ENCODE measurements at places on chromosomes 2 and 18. TPM values are rescaled to one million over a fixed set of nuclear protein-coding genes. Genes with fewer than 3 reads are reported as not detected.

DNA sequence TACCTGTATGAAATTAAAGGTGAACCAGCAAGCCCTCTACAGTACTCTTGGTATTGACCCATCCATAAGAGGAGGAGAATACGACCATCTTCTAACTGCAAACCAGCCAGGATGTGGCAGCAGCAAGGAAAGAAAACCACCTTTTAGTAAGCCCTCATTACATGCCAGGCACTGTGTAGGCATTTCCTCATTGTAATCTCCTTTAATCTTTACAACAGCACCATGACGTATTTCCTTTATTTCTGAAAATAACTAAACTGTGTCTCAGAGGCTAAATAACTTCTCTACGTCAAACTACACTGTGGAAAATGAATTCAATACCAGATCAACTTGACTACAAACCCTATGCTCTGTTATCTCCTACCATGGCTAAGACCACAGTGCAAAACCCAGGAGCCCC, 18.2 kb downstream of the WDR35 start:
- DNase-seq: no peak

DNA sequence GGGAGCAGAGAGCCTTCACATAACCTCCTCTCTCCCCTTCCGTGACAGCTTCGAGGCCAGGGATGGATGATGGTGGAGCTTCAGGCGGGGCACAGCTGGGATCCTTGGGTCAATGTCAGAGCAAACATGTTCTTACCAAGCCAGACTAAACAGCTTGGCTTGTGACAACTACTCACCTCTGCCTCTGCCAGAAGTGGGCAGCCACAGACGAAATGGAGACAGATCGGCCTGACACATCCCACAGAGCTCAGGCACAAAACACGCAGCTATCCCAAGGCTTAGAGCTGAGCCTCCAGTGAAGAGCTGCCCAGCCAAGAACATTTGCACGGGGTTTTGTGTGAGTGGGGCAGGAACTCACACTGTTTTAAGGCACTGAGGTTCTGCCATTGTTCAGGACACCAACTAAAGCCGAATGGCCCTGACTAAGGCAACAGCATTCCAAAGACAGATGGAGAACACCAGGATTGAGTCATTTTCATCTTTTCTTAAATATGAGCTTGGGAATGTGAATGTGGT, 12.8 kb downstream of the PXDN start:
- DNase-seq: no peak

DNA sequence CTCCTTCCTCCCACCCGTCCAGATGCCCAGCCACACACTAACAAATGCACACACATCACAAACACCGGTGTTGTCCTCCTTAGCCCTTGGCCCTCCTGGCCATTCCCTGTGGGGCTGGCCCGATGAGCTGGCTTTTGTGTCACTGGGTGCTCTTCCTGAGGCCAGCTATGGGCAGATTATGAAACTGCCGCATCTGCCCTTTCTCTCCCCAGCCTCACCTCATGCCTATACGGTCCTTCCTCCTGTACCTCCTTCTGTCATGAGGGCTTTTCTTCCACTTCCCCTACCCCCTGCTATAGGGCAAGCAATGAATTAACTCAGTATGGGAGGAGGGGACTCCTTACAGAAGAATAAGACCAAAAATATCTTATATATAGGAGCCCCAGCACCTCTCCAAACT, 10.3 kb upstream of the INO80C start:
- no peak for DNase-seq

- DNase-seq: no peak
Observed at GRCh38 chr2:20663196-20664070, 3.5 kb upstream of the GDF7 start.

- DNase-seq: no peak
Observed at GRCh38 chr2:190432567-190433231, 24.5 kb downstream of the MFSD6 start.

- no peak for DNase-seq
Observed at GRCh38 chr18:49767111-49768050, 46.0 kb downstream of the ACAA2 start.

GRCh38 chr2:223563462-223563861, 38.7 kb downstream of the SCG2 start:
- DNase-seq: no peak

- DNase-seq: no peak
Observed at GRCh38 chr2:233702238-233702637, 9.5 kb downstream of the UGT1A6 start.

- DNase-seq: no peak
Observed at GRCh38 chr2:104473546-104473945, 380.4 kb upstream of the POU3F3 start.

- DNase-seq: no peak
Observed at GRCh38 chr2:219726916-219727315, 99.5 kb downstream of the SLC4A3 start.

GRCh38 chr2:96801005-96801785, 14.9 kb upstream of the CNNM3 start:
- peak; percentile 84 for DNase-seq

DNA sequence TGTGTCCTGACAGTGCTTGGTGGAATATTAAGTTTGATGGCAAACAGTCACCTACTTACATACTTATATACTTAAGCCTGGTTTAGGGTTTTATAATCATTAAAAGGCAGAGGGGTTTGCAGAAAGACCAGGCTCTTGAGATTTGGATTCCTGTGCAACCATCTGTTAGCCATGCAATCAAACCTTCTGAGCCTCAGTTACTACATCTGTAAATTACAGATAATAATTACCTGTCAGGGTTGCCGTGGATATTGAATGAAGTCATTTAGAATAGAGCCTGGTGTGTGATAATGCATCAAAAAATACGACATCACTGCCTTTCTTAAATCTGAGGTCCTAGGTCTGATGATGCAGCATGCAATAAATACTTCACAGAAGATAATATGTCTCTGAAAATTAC, 152.9 kb downstream of the ARHGAP28 start:
- DNase-seq: no peak

GRCh38 chr2:67234440-67234839, 162.7 kb upstream of the ETAA1 start:
- DNase-seq: no peak

DNA sequence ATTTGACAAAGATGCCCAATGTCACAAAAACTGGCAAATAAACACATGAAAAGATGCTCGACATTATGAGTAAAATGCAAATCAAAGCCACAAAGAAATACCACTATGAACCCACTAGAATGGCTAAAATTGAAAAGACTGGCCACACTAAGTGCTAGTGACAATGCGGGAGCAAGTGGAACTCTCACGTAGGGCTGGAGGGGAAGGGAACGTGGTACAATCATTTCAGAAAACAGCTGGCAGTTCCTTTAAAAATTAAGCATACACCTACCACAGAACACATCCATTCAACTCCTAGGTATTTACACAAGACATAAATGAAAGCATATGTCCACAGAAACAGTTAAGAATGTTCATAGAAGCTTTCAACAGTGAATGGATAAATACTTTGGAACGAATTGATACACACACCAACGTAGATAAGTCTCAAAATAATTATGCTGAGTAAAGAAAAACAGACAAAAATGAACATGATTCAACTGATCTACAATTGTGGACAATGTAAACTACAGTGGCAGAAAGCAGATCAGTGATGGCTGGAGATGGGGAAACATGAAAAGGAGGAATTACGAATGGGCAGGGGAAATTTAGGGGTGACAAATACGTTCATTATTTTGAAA, 71.7 kb downstream of the MYOM1 start:
- no peak for DNase-seq

DNA sequence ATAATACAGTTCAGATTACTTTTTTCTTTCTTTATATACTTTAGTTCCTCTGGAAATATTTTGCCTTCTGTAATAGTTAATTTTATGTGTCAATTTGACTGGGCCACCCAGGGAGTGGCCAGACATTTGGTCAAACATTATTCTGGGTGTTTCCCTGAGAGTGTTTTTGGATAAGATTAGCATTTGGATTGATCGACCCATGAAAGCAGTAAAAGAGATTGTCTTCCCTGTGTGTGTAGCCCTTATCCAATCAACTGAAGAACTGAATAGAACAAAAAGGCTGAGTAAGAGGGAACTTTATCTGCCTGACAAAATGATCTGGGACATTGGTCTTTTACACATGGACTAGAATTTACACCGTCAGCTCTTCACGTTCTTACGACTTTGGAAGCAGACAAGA, 1190.1 kb upstream of the FAM98A start:
- no peak for DNase-seq

DNA sequence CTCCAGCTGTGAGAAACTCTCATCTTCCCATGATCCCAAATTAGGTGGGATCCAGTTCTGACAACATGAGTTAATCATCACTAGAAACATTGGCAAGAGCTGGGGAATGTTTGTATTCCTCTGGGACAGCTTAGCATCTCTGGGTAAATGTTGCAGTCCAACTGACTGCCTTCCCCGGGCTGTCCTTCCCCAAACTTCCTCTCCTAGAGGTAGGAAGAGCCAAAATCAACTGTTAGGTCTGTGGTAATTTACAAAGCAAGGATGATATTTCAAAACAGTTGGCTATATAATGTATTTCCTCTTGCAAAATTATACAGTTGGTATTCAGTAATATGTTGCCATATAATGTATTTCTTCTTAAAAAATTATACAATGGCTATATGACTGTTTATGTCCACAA, 148.5 kb downstream of the MGAT5 start:
- no peak for DNase-seq

DNA sequence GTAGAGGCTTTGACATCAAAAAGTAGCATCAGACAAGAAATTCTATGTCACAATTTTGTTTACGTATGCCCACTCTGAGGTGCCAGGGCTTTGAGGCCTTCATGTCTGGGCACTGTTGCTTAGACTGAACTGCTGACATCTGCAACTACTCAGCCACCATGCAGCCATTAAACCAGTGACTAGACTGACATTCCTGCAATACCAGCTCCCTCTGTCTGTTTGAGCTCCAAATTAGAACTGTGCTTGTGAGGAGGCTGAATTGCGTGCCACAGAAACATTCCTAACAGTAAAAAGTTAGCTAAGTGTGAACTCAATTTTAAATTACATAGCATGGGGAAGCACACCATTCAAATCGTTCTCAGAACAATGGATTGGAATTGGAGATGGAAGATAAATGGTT, 163.2 kb downstream of the INSIG2 start:
- no peak for DNase-seq

- DNase-seq: no peak
Observed at GRCh38 chr2:45699032-45699658, 47.7 kb downstream of the PRKCE start.

DNA sequence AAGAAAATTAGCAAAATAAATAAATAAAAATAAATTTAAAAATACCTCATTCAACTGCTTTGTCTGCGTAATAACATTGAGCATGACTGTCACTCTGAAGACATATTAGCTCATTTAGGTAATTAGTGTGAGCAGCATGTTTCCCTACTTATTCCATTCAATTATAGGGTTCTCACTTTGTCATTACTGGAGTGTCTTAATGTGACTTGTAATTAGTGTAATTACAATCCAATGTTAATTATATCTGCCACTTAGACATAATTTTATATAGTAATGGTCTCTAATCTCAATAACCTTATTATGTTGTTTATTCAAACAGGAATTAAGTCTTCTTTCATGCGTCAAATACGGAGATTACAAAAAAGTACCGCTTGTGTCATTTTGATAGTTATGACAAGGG, 893.9 kb upstream of the ACVR2A start:
- DNase-seq: no peak

DNA sequence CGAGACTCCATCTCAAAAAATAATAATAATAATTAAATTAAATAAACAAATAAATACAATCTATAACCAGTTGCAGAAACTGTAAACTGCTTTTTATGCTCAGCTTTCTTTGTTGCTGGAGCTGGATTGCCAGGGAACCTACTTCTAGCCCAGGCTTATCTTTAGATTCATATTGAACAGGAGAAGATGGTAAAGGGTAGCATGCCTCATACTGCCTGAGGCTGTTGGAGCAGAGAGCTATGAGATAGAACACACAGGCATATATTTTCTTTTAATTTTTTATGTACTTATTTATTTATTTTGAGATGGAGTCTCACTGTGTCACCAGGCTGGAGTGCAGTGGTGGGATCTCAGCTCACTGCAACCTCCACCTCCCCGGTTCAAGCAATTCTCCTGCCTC, 28.7 kb upstream of the EML4 start:
- DNase-seq: no peak

DNA sequence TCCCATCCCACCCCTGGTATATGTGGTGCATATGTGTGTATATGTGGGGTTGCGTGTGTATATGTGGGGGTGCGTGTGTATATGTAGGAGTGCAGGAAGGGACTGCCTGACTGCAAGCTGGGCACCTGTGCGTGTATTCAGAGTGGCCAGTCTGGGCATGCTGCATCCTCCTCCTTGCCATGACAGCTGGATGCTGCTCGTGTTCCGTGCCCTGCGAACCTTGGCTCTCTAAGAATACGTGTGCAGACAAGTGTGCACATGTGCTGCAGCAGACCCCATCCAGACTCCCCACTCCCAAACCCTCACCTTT, 222.1 kb downstream of the CELF4 start:
- no peak for DNase-seq

The CARF gene
- 18.8 TPM for total RNA-seq

The KIF5C gene
- 0.42 TPM for total RNA-seq

The REG1B gene
- total RNA-seq: not detected

The ANKRD62 gene
- not detected for total RNA-seq

The TOGARAM2 gene
- 25.9 TPM for total RNA-seq

The CTLA4 gene
- total RNA-seq: 0.31 TPM

All from natural killer cell (primary cell).